ENCODE measurements at places on chromosomes 3 and 15. TPM values are rescaled to one million over a fixed set of nuclear protein-coding genes. Genes with fewer than 3 reads are reported as not detected.

SNX4 gene
- 31.3 TPM for total RNA-seq

A4GNT gene
- not detected for total RNA-seq

MESP1 gene
- 5.7 TPM for total RNA-seq

EFHB gene
- total RNA-seq = not detected

CYP8B1 gene
- not detected for total RNA-seq

SNX22 gene
- not detected for total RNA-seq

ABHD6 gene
- 14.0 TPM for total RNA-seq

SORD gene
- total RNA-seq = 2.6 TPM

SLC9C1 gene
- total RNA-seq = not detected

EAF1 gene
- total RNA-seq = 9.6 TPM

SPATA12 gene
- not detected for total RNA-seq

CDCP1 gene
- 0.55 TPM for total RNA-seq

IGDCC3 gene
- total RNA-seq = not detected

DNA sequence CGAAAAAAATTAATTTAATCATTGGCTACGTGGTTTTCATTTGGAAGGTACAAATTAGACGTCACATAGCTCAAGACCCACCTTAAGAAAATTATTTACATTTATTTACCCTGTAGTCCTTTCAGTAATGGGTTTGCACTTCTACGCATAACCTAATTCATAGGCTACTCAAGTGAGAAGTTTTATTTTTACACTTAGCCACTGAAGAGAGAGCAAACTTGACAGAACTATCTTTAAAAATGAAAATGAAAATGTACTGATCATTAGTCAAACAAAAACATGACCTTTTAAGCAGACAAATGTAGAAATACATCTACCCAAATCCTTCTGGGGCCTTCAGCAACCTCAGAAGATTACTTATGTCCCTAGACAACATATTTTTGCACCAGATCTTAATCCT is 269.4 kb upstream of the TTC14 start:
- no peak for DNase-seq
- no peaks in the 10 kb centered on the region for H3K27me3 ChIP-seq
- no peaks in the 10 kb centered on the region for H3K4me1 ChIP-seq
- no peak overlapping the region for H3K4me3 ChIP-seq
- H3K36me3 ChIP-seq = no peaks in the 10 kb centered on the region

DNA sequence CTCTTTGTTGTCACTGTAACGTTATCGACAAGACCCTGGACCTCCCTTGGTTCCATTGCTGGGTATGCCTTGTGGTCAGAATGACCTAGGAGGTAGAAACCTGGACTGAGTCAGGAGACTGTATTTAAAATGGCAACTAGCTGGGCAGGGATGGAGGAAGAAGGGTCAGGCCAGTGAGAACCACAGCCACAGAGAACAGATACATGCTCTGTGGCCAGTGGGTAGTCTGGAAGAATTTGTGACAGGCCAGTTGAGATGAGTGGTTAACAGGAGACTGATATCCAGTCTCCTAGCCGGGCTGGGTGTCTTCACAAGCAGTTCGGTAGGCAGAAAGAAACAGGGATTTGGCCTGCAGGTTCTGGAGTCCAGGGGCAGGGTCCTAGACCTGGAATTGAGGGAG is 58.9 kb downstream of the SNRK start:
- DNase-seq = no peak
- H3K27me3 ChIP-seq = no peaks in the 10 kb centered on the region
- H3K27ac ChIP-seq = peak overlapping the region; percentile 4
- H3K4me3 ChIP-seq = no peak overlapping the region

- DNase-seq = no peak
- H3K4me3 ChIP-seq = no peak overlapping the region
These were observed 22.6 kb upstream of the PEX5L start for GRCh38 chr3:180059356-180059755.

DNA sequence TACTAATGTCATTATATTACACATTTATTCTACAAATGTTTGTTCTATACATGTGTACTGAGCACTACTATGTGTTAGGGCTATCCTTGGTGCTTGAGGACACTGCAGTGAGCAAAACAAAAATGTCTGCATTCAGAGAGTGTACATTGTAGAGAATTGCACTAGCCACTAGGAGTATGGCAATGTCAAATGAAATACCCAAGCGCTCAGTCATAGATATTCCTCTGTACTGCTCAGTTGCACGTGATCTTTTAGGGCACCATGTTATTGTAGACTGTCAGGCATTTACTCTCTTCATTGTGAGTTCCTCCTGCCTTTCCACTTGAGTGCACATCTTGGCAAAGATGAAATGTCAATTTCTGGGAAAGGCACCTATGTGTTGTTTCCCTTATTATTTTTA is 36.8 kb downstream of the FNDC3B start:
- H3K36me3 ChIP-seq = no peaks in the 10 kb centered on the region
- H3K4me3 ChIP-seq = no peak overlapping the region
- DNase-seq = no peak
- H3K27ac ChIP-seq = no peak overlapping the region

GRCh38 chr3:13031621-13032020 is 41.6 kb downstream of the IQSEC1 start:
- no peaks in the 10 kb centered on the region for H3K27me3 ChIP-seq
- H3K36me3 ChIP-seq = no peaks in the 10 kb centered on the region
- no peak overlapping the region for H3K27ac ChIP-seq
- no peak for DNase-seq
- no peaks in the 10 kb centered on the region for H3K4me1 ChIP-seq
- H3K4me3 ChIP-seq = no peak overlapping the region

- H3K36me3 ChIP-seq = no peaks in the 10 kb centered on the region
- no peak overlapping the region for H3K4me3 ChIP-seq
- DNase-seq = no peak
These were observed 18.7 kb downstream of the TGM4 start for GRCh38 chr3:44893097-44893496.

DNA sequence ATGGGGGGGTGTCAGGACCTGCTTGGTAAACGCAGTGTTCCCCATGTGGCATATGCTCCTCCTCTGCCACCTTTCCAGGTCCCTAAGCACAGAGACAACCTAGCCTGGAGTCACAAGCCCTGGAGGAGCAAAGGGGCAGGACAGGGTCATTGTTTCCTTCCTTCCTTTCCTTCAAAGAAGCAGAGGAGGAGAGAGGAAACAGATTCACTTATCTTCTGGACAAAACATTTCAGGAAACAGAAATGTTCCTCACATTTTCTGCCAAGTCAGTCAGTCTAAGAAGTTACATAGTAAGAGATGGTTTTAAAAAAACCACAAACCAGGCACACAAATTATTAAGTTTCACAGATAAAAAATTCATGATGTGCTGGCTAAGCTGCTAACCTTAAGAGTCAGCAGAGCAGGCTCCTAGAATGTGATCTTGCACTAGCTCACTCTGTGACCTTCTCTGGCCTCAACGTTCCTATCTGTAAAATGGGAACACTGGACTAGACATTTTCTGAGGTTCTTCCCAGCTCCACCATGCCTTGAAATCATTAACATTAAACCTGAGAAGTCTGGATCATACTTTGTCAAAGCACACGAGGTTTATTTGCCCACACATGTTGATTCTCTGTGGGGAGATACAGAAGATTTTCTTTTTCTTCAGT is 47.9 kb downstream of the ATP13A5 start:
- H3K27me3 ChIP-seq = no peaks in the 10 kb centered on the region
- no peak overlapping the region for H3K27ac ChIP-seq
- no peaks in the 10 kb centered on the region for H3K4me1 ChIP-seq
- DNase-seq = no peak
- no peaks in the 10 kb centered on the region for H3K36me3 ChIP-seq

- H3K4me3 ChIP-seq = no peak overlapping the region
- H3K36me3 ChIP-seq = no peaks in the 10 kb centered on the region
- H3K4me1 ChIP-seq = peaks cover 82% of the 10 kb centered on the region
These were observed 41.7 kb downstream of the DAPK2 start for GRCh38 chr15:64004587-64004986.

- H3K4me3 ChIP-seq = no peak overlapping the region
- no peak for DNase-seq
- no peak overlapping the region for H3K27ac ChIP-seq
- H3K4me1 ChIP-seq = no peaks in the 10 kb centered on the region
- H3K36me3 ChIP-seq = no peaks in the 10 kb centered on the region
These were observed 169.2 kb upstream of the ADAMTS9 start for GRCh38 chr3:64856977-64857516.

GRCh38 chr3:131285456-131285855 is 96.1 kb upstream of the NUDT16 start:
- H3K27ac ChIP-seq = no peak overlapping the region
- no peak for DNase-seq
- peaks cover 27% of the 10 kb centered on the region for H3K4me1 ChIP-seq

DNA sequence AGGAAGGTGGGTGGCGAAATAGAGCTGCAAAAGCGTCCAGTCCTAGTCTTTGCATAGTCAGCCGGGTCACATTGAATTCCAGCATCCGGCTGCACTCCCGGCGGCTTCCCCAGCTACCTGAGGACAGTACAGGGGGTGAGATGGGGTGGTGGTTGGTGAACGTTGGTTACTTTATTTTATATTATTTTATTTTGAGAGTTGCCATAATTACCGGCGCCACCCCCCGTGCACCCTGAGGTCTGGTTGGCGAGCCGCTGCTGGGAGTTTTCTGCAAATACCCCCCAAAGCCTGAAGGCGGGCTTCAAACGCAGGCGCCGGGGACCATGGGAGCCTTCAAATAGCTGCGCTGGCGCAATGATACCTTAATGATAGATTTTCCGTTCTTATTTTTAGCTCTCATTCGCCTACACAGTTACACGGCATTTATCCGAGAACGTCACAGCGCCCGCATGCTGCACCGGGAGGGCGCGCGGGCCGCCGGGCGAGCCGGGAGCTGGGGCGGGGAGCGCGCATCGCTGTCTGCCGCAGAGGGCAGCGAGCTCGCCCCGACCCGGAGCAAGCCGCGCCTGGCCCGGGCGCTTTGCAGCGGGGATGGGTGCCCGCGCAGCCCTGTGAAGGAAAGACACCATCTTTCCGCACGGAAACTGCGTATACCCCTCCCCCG is 756 bp upstream of the RASGRF1 start:
- no peak for DNase-seq
- H3K27ac ChIP-seq = no peak overlapping the region
- peaks cover 4% of the 10 kb centered on the region for H3K4me1 ChIP-seq
- no peaks in the 10 kb centered on the region for H3K36me3 ChIP-seq
- peaks cover 66% of the 10 kb centered on the region for H3K27me3 ChIP-seq

DNA sequence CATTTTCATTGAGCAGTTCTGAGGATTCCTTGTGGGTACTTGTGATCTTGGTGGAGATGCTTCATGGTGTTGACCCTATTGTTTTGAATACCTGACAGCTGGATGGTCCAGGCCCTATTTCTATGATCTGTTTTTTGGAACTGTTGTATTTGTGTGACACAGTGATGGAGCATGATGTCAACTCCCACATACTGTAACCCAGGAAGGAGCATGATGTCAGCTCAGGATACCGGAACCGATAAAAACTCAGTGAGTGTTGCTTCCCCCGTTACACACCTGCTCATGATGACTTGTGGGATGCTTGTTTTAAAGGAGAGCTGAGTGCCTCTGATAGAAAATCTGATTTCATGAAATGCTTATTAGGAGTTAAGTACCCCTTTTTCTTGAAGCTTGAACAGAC is 45.1 kb downstream of the ZBTB38 start:
- peaks cover 11% of the 10 kb centered on the region for H3K36me3 ChIP-seq
- DNase-seq = no peak
- H3K27ac ChIP-seq = peak overlapping the region; percentile 99
- peaks cover 58% of the 10 kb centered on the region for H3K4me1 ChIP-seq

DNA sequence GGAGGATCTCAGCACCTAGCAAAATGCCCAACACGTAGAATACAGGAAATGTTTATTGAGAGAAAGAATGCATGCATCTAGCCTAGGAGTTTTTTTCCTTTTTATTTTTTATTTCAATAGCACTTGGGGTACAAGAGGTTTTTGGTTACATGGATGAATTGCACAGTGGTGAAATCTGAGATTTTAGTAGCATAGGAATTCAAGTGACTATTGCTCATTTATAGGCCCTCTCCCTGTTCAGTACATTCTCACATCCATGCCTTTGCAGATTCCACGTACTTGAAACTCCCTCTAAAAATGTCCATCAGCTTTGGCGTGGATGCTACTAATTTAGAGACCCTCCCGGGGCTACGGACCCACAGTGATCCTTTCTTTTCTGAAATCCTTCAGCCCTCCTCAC is 61.7 kb upstream of the PIAS1 start:
- H3K4me1 ChIP-seq = no peaks in the 10 kb centered on the region
- H3K36me3 ChIP-seq = no peaks in the 10 kb centered on the region
- no peaks in the 10 kb centered on the region for H3K27me3 ChIP-seq
- no peak for DNase-seq
- H3K4me3 ChIP-seq = no peak overlapping the region

- no peak overlapping the region for H3K4me3 ChIP-seq
- no peak for DNase-seq
- H3K36me3 ChIP-seq = no peaks in the 10 kb centered on the region
- no peak overlapping the region for H3K27ac ChIP-seq
- H3K4me1 ChIP-seq = no peaks in the 10 kb centered on the region
These were observed 57.8 kb upstream of the NMD3 start for GRCh38 chr3:161163297-161163696.

- no peak for DNase-seq
- H3K4me1 ChIP-seq = peaks cover 99% of the 10 kb centered on the region
- no peaks in the 10 kb centered on the region for H3K36me3 ChIP-seq
- H3K27ac ChIP-seq = peak overlapping the region; percentile 97
- H3K27me3 ChIP-seq = no peaks in the 10 kb centered on the region
These were observed 7.3 kb downstream of the ARL6IP5 start for GRCh38 chr3:69092030-69092516.

GRCh38 chr3:66789580-66790237 is 208.4 kb upstream of the KBTBD8 start:
- no peak for DNase-seq
- no peak overlapping the region for H3K4me3 ChIP-seq
- H3K36me3 ChIP-seq = no peaks in the 10 kb centered on the region

DNA sequence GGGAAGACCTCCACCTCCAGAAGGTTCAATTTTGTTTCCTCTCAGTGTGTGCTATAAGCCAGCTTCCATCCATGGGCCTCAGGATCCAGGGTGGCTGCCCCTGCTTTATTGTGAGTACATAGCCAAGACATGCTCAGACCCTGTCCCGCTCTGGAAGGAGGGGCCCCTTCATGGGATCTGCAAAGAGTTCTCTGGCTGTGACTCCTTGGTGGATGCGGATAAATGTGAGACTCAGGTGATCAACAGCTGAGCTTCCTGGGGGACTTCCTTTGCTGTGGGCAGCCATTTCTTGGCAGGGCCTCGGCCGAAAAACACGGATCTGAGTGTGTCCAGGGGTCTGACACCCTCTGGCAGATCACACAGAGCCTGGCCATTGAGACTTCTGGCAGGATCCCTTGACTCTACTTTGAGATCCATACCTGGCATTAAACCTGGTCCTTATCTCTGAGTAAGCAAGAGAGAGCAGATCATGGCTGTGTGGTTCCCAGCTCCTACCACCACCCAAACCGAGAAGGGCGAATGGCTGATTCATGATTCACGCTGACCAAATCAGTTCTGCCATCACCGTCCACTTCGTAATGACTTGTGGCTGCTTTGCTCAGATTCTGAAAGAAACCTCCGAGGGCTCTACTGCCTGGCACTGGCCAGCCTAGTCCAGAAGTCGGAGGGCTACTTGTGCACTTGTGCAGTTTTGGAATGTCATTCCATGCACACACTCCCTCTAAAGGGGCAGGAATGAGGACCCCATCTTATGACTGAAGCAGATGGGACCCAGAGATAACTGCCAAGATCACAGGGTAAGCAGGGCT is 68.1 kb downstream of the SENP2 start:
- no peak overlapping the region for H3K27ac ChIP-seq
- no peak for DNase-seq
- no peaks in the 10 kb centered on the region for H3K4me1 ChIP-seq
- no peak overlapping the region for H3K4me3 ChIP-seq
- no peaks in the 10 kb centered on the region for H3K36me3 ChIP-seq
